ENCODE measurements at places on chromosomes 13 and 19. TPM values are rescaled to one million over a fixed set of nuclear protein-coding genes. Genes with fewer than 3 reads are reported as not detected.

Gene GFY
- not detected for total RNA-seq

Gene FBXO27
- 20.7 TPM for total RNA-seq

Gene DNAJB1
- 137 TPM for total RNA-seq

Gene OR7D2
- total RNA-seq: not detected

Gene ATP7B
- total RNA-seq: 4.7 TPM

Gene ABCC4
- total RNA-seq: 20.4 TPM

Gene SBNO2
- total RNA-seq: 81.5 TPM

Gene ZNF491
- total RNA-seq: 6.5 TPM

Gene LHB
- total RNA-seq: not detected

Gene ZNF844
- total RNA-seq: 14.9 TPM

Gene LRRC25
- total RNA-seq: 2.4 TPM
